ENCODE measurements at places on chromosomes 2 and 18. TPM values are rescaled to one million over a fixed set of nuclear protein-coding genes. Genes with fewer than 3 reads are reported as not detected.
A peak's percentile ranks its signal among the peaks of the same experiment; 100 is the strongest.

The ADGRF3 gene
- total RNA-seq: 0.12 TPM

The TFCP2L1 gene
- 0.12 TPM for total RNA-seq

DNA sequence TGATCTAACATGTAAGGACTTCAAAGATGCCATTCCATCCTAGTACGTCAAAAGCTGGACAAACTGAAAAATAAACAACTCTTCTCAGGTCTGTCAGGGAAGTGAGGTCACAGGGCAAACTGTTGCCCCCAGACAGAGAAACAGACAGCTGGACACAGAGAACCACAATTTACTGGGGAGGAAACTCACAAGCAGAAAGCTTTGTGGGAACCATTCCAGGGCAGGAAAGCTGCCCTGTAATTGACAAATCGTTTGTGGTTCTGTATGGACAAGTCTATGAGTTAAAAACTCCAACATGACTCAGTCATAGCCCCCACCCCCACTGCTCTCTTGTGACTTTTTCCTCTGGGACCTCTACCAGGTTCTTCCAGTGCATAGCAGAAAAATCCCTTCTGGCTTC, 28.4 kb downstream of the MCEE start:
- peak; percentile 88 for DNase-seq

GRCh38 chr18:58496231-58496630, 132.7 kb downstream of the ALPK2 start:
- DNase-seq: peak; percentile 61

The PAX3 gene
- total RNA-seq: 14.6 TPM

DNA sequence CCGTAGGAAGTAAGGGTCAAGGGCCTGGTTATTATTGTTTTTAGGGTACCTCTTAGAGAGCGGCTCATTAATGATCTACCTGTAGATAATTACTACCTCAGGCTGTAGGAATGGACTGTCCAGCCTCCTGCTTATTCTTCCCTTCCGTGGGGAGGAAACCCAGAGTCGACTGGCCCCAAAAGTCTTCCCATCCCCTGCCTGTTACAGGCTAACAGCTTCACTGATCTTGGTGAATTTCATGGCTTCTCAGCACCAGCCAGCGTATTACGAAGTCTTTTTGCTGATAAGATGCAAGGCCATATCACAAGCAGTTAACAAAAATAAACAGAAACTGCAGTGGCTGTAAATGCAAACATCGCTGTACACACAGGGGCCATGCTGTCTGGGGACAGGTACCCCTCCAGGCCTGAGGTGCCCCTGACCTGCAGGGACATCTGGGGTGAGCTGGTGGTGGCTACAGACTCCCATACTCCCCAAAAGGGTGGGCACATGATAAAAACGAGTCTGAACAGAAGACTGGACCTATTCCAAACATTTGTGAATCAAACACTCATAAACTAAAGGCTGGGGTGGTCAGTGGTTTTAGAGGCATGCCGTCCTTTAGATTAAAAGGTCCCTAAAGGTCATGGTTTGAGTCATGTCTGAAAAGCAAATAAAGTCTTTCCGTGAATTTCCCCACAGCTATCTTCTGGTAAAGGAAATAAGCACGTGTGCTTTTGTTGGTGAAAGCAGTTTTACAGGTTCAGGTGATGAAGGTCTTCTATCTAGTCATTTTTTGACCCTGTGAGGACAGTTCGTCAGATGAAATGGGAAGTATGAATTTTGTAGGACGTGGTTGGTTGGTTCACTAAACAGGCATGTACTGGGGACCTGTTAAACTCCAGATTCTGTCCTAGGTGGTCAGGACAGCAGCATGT, 36.7 kb downstream of the TTC39C start:
- DNase-seq: peak; percentile 80

GRCh38 chr18:77344786-77345500, 95.3 kb downstream of the GALR1 start:
- peak; percentile 56 for DNase-seq

DNA sequence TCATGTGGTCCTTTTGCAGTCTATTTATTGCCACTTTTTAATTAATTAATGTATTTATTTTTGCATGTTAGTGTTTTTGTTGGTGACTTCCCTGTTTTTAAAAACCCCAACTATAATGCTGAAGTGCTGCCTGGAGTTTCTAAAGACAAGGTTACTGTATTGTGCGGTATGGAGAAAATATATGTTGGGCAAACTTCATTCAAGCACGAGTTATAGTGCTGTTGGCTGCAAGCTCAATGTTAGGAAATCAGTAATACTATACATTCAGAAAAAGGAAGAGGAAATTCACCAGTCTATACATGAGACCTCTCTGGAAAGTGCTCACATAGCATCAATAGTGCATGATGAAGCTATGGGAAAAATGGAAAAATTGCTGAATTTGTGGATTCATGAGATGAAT, 15.4 kb upstream of the RBMS1 start:
- no peak for DNase-seq

GRCh38 chr2:152367547-152368390, 32.8 kb downstream of the FMNL2 start:
- no peak for DNase-seq

GRCh38 chr2:226396541-226396940, 403.1 kb downstream of the IRS1 start:
- no peak for DNase-seq

DNA sequence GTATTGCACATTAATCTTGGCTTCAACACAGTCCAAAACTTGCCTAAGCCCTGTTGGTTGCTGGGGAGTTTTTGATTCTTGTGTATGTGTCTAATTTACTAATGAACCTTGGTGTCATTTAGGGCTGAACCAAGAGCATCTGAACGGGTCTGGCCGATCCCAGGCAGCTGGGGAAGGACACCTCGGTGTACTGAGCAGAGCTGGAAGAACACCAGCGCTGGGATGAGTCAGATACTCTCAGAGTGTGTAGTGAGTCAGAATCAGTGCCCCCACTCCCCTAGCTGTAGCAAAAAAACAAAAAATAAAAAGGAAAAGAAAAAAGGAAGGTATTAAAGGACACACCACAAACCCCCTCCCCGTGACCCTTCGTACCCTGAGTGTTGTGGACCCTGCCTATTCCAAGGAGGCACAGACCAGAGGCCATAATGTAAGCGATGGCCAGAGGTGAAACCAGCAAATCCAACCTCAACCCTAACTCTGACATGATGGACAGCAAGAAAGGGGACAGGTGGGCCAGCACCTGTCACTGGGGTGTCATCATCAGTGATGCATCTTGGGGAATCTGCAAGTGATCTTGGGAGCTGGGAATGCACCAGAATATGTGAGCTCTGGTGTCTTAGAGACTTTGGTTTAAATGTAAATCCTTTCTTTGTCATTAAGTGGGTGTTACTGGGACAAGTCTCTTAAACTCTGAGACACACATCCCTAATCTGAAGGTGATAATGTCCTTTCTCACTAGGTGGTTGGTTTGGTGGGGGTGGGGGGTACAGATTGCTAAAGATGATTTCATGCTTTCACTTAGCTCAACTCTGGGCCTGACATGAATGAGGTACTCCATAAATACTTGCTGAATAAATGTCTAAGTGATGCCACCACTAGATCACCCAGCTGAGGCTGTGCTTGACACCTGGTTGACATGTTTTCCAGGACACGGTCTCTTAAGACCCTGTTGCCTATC, 34.2 kb upstream of the NCOA1 start:
- peak; percentile 83 for DNase-seq

The IL37 gene
- not detected for total RNA-seq

DNA sequence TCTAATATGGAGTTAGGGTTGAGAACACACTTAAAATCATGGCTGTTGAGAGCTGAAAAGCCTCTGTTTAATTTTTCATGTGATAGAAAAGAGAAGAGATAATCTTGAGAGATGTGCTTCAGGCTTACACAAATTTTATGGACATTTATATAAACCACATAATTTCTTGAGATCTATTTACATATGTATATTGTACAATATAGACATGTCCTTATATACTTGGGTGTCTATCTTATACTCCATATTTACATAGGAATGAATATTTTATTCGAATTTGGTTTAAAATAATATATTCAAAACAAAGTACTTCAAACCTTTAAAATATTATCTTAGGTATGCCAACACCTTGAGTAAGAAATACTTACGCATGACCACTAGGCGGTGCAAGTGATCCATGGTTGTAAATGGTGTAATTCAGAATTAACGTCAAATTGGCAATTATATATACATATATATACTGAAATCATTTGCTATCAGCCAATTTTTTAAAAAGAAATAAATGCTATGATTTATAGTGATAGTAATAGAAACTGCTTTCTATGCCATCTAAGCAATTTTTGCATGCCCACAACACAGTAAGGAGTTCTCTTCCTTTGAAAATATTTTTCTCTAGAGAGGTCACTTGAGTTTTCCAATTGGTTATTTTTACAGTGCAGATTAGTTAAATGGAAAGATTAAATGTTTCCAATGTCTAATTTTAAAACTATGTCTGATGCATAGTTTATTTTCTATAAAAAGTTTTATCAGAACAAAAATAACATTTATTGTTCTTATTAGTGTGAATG, 37.6 kb upstream of the SPAG16 start:
- DNase-seq: peak; percentile 44

- no peak for DNase-seq
Observed at GRCh38 chr18:36470896-36471295, 173.4 kb downstream of the FHOD3 start.

The RGPD8 gene
- 1.4 TPM for total RNA-seq

DNA sequence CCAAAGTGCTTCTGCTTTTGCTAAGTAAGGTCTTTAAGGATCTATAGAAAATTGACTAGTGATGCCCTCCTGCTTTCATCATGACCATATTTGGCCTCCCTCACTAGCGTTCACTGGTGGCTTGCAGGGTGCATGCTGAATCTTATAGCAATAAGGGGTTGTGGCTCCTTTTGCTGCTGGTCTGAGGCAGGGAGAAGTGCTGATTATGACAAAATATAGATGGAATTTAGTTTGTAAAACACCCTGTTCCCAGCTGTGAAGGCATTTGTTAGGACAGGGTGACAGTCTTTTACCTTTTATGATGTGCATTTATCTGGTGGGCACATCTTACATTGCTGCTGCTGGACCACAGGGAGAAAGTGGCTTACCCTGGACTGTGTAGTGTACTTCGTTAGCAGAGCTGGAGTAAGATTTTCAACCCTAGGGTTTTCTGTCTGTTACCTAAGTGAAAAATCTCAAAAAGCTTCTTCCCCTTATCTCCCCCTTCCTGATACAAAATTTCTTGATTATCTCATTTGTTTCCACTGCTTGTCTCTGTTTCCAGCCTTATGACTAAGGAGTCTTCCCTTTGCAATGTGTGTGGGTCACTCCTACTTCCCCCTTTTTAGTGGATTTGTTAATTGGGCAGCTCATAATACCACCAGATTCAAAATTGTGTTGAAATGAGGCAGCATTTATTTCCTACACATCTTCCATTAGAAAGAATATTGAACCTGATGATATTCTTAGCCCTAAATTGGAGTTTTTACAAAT, 21.2 kb upstream of the RPL37A start:
- no peak for DNase-seq

The SNRNP27 gene
- total RNA-seq: 93.9 TPM

The OSR1 gene
- not detected for total RNA-seq

DNA sequence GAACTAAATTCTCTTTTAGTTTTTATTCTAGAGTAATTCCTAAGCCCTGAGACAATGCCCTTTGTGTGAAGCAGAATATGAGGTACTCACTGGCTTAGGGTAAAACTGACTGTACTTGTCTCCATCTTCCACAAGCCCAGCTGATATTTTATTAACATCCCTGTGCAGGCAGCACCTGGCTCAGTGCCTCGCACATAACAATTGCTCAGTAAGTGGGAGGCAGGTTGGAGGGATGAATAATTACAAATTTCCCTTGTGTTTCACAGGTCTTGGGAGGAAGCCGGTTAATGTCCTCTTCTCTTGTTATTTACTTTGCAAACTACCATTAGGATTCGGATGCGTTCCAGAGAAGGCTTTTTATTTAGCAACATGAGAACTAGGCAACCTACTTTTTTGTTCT, 249.8 kb upstream of the FSHR start:
- DNase-seq: no peak

DNA sequence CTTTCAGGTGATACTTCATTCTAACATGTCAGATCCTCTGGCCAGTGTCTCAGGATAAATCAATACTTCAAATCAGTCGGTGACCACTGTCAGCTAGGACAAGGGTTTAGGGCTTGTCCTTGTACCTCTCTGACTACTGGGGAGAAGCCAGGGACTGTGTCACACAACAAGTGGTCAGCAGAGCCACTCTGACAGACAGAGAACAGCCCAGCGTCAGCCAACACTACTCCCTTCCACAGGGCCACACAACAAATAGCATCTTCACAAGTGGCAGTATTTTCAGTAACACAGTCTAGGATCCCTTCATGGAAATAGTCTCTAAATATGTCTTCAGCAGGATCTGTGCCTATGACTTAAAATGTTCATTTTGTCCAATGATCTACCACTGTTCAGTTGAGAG, 14.2 kb downstream of the FLACC1 start:
- no peak for DNase-seq

DNA sequence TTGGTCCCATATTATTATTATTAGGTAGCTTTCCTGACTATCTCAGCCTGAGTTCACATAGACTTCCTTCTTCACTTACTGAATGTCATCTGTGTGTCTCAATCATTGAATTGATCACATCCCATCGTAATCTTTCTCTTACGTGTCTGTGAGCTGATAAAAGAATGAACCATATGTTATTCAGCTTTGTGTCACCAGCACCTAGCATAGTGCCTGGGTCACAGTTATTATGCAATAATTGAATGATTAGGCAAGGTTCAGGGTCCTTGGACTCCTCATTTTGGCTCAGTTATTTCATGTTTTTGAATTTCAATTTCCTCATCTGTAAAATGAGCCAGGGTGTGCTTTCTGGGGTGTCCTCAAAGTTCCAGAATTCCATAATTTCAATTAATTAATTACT, 107.2 kb downstream of the ZEB2 start:
- DNase-seq: no peak

The MFSD2B gene
- not detected for total RNA-seq

DNA sequence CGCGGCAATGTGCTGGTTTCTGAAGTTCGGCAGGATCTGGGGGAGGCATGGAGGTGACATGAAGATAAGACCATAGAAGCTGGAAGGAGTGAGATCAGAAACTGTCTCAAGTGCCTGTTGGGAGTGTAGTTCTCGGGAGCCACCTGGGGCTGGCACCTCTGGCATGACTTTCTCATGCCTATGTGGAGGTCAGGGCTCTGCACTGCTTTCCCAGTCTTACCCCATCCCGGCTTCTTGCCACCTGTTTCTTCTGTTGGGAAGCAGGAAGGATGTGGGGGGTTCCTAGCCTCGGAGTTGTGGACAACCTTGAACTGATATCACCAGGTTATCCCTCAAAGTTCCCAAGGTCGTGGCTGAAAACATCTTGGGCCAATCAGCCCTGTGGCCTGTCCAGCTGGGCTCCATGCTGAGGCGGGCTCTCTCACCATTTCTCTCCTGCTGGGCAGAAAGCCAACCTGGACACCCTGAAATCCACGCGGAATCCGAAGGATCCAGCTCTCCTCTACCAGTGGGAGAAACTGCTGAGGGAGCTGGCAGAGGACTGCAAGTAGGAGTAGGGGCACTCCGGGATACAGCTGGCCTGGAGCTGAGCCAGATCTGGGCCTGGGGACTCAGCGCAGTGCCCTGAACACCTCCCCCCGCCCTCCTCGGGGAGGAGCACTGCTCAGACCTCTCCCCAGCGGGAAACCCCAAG, 42.5 kb downstream of the FER1L5 start:
- no peak for DNase-seq

The CDH7 gene
- total RNA-seq: not detected
